Effector memory CD4-positive, alpha-beta T cell (primary cell): ENCODE measurements at places on chromosomes 11 and 22.

- no peak for DNase-seq
Measured at GRCh38 chr22:37731804-37732471, 35.1 kb downstream of the TRIOBP start.

GRCh38 chr11:109864834-109865547 lies 228.2 kb upstream of the ZC3H12C start:
- DNase-seq, result no peak

- DNase-seq, result no peak
Measured at GRCh38 chr22:29224859-29225410, 19.2 kb downstream of the EMID1 start.

DNA sequence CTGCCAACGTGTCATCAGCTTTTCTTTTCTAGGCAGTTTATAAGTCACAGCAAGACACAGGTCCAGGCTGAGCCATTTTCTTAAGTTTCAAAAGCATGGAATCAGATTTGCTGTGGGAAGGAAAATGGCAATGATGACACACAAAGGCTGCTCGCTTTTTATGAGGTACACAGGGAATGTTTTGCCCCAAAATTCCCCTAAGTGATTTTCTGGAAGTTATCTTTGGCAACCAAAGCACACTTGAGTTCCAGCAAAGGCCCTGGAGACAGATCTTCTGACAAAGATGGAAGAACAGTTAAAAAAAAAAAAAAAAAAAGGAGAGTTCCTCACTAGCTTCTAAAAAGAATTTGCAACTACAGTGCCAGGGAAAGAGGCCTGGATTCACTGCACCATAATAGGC lies 260.8 kb downstream of the LARGE1 start:
- no peak for DNase-seq

GRCh38 chr11:74138021-74138420 lies 32.8 kb downstream of the C2CD3 start:
- no peak for DNase-seq

DNA sequence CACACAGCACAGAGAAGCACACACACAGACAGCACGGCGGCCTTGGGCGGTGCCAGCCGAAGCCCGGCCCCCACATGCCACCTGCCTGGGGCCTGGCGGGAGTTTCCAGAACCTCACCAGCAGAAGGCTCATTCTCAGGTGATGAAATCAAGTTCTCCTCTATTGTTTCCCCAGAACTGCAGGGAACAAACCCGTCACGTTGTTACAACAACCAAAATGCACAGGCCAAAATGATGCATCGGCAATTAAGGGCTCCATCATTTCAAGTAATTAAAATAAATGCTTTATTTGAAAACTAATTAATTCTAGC lies 30.8 kb downstream of the GNB1L start:
- no peak for DNase-seq

GRCh38 chr22:37303821-37304274 lies 21.5 kb downstream of the CYTH4 start:
- DNase-seq, result no peak

- DNase-seq, result peak; percentile 47
Measured at GRCh38 chr11:75429902-75430713, 2.9 kb downstream of the KLHL35 start.

DNA sequence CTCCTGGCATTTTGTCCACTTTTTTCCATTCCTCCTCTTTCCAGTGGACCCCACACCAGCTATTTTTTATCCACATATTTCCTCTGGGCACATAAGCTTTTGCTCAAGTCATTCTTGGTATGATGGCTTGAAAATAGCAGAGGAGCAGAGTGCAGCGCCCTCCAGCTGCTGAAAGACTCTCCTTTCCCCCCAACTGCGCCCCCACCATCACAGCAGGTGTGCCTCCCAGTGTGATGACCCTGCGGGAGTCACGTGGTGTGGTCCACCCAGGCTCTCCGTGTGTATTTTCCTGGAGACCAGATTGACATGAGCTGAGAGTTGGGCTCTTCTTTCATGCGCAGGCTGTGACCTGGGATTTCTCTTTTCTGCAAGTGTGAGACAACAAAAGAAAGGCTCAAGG lies 1241.6 kb downstream of the TBC1D22A start:
- no peak for DNase-seq

DNA sequence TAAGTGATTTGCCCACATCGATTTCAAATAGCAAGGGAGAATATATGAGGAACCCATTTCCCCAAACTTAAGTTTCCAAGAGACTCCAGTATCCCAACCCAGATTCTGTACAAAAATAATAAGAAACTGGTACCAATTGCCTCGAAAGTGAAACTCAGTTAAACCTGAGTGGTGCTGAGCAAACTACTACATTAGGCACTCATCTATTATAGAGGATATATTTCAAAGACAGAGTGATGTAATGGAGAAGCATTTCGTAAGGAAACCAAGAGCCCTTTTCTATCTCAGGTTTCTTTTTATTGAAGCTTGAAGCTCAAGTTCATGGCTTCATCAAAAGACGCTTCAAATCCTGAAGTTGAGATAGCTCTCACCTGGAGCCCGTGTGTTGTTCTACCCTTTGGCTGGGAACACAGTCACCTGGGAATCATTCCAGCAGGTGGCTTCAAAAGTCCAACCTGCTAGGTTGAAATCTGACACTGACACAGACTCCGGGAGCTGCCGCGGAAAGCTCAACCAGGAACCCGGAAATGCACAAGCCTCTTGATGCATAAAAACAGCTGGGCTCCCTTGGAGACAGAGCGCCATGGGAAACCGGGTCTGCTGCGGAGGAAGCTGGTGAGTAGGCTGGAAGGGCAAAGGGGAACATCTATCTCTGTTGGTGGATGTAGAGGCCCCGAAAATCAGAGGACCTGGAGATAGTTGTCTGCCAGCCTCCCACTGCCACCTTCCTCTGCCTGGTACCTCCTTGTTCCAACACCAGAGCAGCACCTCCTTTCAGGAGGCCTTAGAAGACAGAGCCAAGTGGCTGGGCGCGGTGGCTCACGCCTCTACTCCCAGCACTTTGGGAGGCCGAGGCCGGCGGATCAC lies at the start of gene C11orf52:
TSS of gene C11orf52 (plus strand) at position 524 of the 867 bp plus-strand sequence. CDS start at position 584, 60 bp downstream.
- no peak for DNase-seq

DNA sequence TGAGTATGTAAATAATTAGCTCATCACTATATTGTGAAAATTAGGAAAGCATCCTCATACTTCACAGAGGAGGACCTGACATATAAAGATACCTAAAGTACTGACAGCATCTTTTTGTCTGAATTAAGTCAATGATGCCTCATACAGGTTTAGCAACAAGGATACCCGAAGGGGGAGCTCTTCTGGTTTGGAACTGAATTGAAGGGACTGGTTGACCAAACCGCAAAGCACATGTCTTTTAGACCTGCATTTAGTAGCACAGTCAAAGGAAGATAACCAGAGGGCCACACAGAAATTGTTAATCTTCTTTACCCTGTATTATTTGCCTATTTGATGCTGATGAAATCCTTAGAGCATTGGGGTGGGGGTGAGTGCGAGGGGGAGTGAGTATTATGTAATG lies 12.9 kb upstream of the WT1 start:
- DNase-seq, result no peak

DNA sequence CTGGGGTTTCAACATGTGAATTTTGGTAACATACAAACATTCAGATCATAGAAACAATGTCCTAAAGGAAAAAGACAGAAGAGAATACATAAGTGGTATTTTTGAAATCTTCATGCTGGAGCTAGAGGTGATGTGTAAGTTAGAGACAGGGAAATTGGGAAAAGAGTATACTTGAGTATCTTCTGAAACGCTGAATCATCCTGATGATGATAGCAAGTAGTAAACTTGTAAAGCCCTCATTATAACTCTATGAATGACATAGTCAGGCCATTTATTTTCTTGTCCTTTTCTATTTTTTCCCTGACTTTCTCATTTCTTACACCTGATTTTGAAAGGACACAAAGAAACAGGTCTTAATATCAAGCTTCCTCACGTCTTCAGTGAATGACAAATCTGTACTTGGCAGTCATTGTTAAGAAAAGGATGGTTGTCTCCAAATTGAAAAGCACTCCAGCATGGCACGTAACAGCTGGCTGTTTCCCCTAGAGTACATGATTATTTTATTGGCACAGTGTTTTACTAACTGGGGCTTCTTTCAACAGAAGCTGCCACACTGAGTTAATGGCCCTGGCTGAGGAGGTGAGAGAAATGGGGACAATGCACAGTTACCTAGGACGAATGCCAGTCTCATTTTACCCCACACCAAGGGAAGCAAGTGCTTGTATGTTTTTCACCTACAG lies 140.7 kb upstream of the CTSC start:
- DNase-seq, result no peak
